ENCODE measurements at places on chromosomes 4 and X.

DNA sequence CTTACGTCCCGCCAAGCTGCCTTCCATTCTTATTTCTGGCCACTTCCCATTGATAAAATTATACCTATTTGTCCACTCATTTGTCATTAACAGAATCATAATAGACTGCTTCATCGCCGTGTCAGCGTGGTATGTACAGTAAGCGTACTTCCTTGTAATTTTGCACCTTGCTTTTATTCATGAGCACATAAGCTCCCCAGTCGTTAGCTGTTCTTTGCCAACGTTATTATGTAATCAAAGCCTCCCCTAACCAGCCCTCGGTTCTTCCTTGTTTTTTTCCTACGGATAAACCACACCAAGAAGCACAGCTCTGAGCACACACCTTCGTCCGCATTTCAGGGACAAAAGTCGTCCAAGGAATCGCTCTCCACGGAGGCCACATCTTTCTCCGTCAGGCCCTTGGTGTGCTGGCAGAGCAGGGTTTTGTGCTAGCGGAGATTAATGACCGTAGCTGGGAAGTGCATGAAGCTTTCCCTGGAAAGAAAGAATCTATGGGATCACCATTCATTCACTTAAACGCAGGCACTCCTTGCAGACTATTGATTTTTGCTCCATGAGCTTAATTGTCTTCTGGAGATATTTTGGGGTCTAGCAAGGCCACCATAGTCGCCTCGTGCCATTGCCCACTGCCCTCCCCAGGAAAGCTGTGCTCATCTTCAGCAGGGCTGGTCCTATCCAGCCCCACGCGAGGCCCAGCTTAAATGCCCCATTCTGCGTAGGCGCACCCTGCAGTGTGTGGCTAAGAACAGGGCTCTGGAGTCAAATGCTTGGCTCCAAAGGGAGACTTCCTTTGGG, 200.9 kb upstream of the PSAPL1 start:
- DNase-seq, result no peak

DNA sequence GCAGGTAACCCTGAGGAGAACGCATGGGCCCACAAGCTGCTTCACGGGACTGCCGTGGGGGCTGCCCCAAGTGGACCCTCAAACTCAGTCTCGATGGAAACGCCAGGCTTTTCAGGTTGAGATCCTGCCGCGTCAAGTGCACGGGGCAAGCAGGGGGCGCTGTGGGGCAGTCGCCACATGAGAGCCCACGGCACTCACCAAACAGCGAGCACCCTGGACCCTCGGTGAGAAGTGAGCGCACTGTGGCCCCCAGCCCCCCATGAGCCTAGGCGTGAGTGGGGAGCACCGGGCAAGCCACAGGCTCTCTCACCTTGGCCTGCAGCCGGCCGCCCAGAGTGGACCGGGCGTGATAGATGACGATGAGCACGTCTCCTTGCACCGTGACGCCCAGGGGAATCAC, 50.9 kb upstream of the CPLX1 start:
- no peak for DNase-seq

- DNase-seq, result no peak
These were observed 11.6 kb downstream of the SMIM20 start for GRCh38 chr4:25925486-25926201.

- DNase-seq, result no peak
These were observed 49.8 kb upstream of the CAMK2D start for GRCh38 chr4:113811359-113811758.

GRCh38 chrX:108216405-108216804, 124.8 kb downstream of the ATG4A start:
- no peak for DNase-seq

- DNase-seq, result no peak
These were observed 214.6 kb downstream of the FRMPD4 start for GRCh38 chrX:12352922-12353321.

DNA sequence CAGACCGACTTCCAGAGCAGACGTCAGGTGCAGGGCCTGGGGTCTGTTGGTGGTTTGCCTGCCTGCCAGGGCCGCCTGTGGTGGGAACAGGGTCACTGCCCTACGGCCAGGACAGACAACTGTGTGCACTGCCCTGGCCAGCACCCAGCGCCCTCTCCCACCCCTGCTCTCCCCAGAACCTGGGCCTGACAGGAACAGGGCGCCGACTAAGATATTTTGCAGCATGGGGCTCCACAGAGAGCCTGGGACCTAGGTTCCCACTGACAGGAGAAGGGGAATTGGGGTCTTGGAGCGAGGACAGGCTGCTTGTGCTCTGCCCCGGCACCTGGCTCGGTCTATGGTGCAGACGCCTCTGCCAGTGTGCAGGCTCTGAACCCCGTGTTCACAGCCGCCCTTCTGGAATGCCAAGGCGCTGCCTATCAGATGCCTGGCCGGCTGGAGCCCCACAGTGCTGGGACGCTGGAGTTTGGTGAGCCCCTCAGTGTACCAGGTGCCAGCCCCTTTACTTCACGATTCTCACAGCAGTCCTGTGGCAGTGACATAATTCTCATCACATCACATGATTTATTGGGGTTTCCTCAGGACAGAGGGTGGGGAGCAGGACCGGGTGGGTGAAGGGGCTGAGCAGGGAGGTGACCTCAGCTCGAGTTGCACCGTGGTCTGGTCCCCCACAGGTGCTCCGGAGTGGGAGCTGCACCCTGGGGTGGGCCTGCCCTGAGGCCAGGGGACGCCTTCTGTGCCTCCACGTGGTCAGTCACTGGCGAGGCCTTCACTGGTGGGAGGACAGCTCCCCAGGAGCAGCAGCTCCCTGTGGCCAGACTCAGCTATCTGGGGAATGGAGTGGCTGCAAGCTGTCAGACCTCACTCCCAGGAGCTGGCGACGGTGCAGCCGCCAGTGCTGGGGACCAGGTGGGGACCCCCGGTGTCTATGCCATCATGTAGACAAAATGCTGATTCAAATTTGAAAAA, 113.8 kb upstream of the LRPAP1 start:
- DNase-seq, result no peak

- no peak for DNase-seq
These were observed 405.2 kb upstream of the CNKSR2 start for GRCh38 chrX:20968996-20969395.

- no peak for DNase-seq
These were observed 32.0 kb downstream of the CCSER1 start for GRCh38 chr4:90159193-90159592.

GRCh38 chrX:93985344-93986307, 311.6 kb downstream of the FAM133A start:
- no peak for DNase-seq

DNA sequence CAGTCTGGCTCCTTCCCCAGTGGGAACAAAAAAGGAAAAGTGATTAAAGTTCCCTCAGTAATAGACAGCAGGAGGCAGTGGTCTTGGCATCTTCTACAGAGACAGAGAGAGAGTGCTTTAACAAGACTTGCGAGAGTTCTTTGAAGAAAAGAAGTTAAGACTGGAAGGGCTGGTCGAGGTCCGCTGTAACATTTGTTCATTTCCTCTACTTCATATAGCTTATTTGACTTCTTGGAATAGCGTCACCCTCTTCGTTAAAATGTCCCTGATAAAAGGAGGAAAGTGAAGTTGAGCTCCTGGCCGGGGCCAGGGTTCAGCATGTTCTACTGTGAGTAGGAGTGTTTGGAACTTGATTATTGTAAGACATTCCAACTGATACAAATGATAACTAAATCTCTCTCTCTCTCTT, 179.8 kb downstream of the SLIT2 start:
- DNase-seq, result no peak

GRCh38 chr4:19927381-19927780, 324.3 kb upstream of the SLIT2 start:
- DNase-seq, result no peak

- DNase-seq, result no peak
These were observed 198.2 kb upstream of the LDB2 start for GRCh38 chr4:17096692-17097091.

DNA sequence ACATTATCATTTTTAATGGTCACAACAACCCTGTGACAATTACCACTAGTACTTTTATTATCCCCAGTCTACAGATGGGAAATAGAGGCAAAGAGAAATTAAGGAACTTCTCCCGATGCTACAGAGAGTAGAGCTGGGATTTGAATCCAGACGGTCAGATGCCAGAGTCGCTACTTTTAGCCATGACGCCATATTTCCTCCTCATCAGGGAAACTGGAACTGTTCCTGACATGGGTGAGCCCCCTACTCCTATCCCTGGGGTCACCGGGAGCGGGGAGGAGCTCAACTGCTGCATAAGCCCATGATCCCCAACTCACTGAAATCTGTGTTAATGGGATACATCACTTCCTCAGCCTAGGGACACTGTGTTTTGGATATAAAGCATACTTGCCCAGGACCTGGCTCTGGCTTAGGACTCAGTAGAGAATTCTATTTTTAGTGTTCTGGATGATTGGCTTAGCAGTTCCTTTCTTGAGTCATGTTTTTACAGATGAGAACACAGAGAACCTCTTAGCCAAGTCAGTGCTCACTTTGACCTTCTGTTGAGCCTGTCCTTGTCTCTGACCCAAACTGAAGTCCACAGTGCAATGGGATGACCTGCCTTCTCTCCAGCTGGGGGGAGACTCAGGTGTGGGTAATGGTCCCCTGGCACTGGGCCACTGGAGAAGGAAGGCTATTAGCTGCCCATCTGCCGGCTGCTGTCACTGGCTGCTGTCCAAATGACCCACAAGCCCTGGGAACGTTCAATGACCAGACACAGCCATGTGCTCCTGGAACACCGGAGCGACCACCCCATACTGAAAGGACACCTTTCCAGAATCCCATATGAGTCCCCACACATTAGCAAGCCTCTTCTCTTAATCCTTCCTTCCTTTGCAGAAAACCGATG, 90.8 kb upstream of the SHISA3 start:
- no peak for DNase-seq
